ENCODE measurements at places on chromosomes 11 and 22. TPM values are rescaled to one million over a fixed set of nuclear protein-coding genes. Genes with fewer than 3 reads are reported as not detected.

Gene SEC14L2
- total RNA-seq, result 9.2 TPM

Gene NAP1L4
- 122 TPM for total RNA-seq

Gene OR52H1
- 0.32 TPM for total RNA-seq

Gene MYEOV
- total RNA-seq, result 0.47 TPM

Gene TPBGL
- 0.70 TPM for total RNA-seq

Gene PHETA2
- total RNA-seq, result 18.7 TPM

Gene CCDC179
- not detected for total RNA-seq

DNA sequence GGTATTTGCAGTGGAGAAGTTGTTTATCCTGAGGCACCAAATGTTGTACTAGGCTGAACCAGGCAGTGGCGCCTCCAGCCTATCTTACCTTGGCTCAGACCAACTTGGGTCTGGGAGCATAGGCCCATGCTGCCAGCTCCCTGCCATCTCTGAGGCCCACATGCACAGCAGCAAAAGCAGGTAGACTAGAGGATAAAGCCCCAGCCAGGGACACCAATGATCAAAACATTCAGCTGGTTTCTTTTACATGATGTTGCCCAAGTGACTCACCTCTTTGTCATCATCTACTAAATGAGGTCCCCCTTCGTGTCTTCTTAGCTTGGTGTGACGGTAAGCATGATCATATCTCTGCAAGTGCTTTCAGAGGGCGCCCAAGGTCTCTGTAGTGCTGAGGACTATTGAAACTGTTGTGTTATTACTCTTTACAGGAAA lies 112.1 kb upstream of the DRD2 start:
- H3K27me3 ChIP-seq, result no peaks in the 10 kb centered on the region
- no peaks in the 10 kb centered on the region for H3K4me1 ChIP-seq
- no peaks in the 10 kb centered on the region for H3K36me3 ChIP-seq

- H3K4me3 ChIP-seq, result no peak overlapping the region
- no peaks in the 10 kb centered on the region for H3K36me3 ChIP-seq
- no peaks in the 10 kb centered on the region for H3K27me3 ChIP-seq
- H3K27ac ChIP-seq, result no peak overlapping the region
Measured at GRCh38 chr22:36134182-36134581, 26.4 kb downstream of the APOL3 start.

GRCh38 chr11:126122863-126123262 lies 60.2 kb upstream of the CDON start:
- no peaks in the 10 kb centered on the region for H3K4me1 ChIP-seq
- H3K36me3 ChIP-seq, result no peaks in the 10 kb centered on the region
- H3K4me3 ChIP-seq, result no peak overlapping the region
- no peaks in the 10 kb centered on the region for H3K27me3 ChIP-seq

DNA sequence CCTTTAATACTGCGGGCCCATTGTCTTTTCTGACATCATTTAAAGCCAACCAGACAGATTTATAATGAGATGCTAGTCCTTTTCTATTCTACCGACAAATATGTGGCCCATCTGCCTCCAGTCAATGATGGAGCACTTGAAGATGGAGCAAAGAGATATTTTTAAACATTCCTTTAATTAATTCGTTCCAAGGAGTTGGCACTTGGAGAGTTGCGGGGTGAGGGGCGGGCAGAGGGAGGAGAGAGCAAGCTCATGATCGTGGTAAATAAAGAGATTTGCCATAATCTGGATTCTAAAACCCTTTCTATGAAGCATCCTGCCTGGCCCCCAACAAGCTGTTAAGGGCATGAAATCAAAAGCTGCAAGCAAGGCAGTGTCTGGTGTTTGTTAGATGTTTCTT lies 5.0 kb downstream of the SLC1A2 start:
- H3K36me3 ChIP-seq, result no peaks in the 10 kb centered on the region
- H3K27me3 ChIP-seq, result peaks cover 72% of the 10 kb centered on the region
- no peak overlapping the region for H3K27ac ChIP-seq
- no peak overlapping the region for H3K4me3 ChIP-seq

DNA sequence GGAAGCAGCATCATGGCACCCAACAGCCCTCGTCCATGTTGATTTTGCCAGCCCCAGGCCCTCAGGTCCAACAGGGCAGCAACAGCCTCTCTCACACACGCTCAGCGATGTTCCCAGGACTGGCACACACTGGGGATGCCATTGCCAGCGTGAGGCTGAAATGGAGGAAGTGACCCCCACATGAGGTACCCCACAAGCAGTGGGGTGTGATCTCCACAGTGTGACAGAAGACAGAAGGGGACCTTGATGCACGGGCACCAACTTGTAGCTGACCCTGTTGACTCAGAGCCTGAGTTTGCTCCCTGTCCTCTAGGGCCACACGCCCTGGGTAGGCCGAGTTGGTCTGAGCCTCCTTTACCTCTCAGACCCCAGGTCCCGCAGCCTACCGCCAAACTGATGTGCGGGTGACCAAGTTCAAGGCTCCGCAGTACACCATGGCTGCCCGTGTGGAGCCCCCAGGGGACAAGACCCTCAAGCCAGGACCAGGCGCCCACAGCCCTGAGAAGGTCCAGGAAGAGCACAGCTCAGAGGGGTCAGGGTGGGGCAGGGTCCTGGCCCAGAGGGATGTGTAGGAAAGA lies 6.2 kb downstream of the SCGB1C1 start:
- H3K27me3 ChIP-seq, result no peaks in the 10 kb centered on the region
- no peak for DNase-seq
- H3K4me3 ChIP-seq, result no peak overlapping the region
- H3K36me3 ChIP-seq, result peaks cover 27% of the 10 kb centered on the region

GRCh38 chr22:29887358-29887757 lies 4.4 kb downstream of the MTMR3 start:
- no peaks in the 10 kb centered on the region for H3K36me3 ChIP-seq
- peaks cover 12% of the 10 kb centered on the region for H3K4me1 ChIP-seq
- DNase-seq, result no peak
- no peak overlapping the region for H3K4me3 ChIP-seq
- no peaks in the 10 kb centered on the region for H3K27me3 ChIP-seq
- no peak overlapping the region for H3K27ac ChIP-seq

Data from left lung (tissue), 14 donors.